Left lung (tissue), 14 donors: ENCODE measurements at places on chromosomes 7 and 10. TPM values are rescaled to one million over a fixed set of nuclear protein-coding genes. Genes with fewer than 3 reads are reported as not detected.

TAS2R40 gene
- polyA plus RNA-seq: not detected

- no peak for DNase-seq
Measured at GRCh38 chr7:128074336-128074735, 43.1 kb upstream of the LRRC4 start.

GRCh38 chr7:52691257-52691656 lies 344.2 kb upstream of the POM121L12 start:
- no peak for DNase-seq

GRCh38 chr7:108570146-108570755 lies 577 bp downstream of the DNAJB9 start:
- DNase-seq: peak; percentile 52

DNA sequence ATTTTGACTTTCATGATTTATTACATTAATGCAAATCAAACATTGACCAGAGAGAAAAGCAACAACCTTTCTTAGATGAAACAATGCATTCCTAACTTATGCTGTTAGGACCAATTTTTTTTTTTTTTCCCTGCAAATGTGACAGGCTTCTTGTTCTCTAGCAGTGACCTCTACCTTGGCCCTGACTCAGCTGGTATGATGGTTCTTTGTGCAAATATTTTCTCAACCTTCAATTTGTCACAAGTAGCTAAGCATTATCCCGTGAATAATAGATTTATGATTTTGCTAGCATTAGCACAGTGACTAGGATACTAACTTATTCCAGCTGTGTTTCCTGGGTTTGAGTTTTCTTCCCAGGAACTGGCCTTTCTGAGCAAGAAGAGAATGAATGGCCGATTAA lies 64.9 kb downstream of the PPP1R9A start:
- DNase-seq: no peak

GRCh38 chr7:104367926-104368325 lies 39.5 kb downstream of the LHFPL3 start:
- no peak for DNase-seq

PNLIP gene
- not detected for polyA plus RNA-seq

MSS51 gene
- 4.5 TPM for polyA plus RNA-seq

DNA sequence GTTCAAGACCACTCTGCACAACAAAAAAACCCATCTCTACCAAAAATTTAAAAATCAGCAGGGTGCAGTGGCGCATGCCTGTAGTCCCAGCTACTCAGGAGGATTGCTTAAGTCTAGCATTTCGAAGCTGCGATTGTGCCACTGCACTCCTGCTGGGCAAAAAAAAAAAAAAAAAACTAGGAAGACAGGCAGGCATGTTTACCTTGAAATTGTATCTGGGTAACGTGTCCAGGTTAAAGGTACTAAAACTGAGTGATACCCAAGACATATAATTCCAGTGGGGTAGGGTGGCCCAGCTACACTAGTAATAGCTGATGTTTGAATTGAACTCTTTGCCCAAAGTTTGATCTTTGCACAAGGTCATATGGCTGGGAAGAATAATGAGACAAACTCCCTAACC lies 16.2 kb downstream of the GHITM start:
- DNase-seq: no peak

GRCh38 chr10:43208147-43209073 lies 58.5 kb downstream of the RASGEF1A start:
- no peak for DNase-seq

DNA sequence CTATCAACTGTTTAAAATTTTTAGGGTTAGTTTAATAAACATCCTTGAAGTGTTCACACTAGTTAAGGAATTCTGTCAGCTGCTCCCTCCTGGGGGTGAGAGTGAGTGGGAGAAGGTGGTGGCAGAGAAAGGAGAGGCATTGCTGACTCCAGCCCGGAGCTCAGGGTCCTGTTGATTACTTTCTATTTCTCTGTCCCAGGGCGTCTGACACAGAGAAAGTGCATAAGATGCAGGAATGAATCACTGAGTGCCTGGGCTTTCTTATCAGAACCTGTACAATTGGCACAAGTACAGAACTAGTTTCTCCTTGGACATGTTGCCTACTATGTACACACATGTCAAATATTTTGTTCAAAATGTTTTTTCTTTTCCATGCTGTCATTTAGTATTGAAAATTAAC lies 410.8 kb upstream of the COBL start:
- no peak for DNase-seq

GRCh38 chr7:50628434-50629084 lies 63.4 kb upstream of the DDC start:
- DNase-seq: no peak

- no peak for DNase-seq
Measured at GRCh38 chr10:77548157-77548556, 89.5 kb downstream of the KCNMA1 start.

DNA sequence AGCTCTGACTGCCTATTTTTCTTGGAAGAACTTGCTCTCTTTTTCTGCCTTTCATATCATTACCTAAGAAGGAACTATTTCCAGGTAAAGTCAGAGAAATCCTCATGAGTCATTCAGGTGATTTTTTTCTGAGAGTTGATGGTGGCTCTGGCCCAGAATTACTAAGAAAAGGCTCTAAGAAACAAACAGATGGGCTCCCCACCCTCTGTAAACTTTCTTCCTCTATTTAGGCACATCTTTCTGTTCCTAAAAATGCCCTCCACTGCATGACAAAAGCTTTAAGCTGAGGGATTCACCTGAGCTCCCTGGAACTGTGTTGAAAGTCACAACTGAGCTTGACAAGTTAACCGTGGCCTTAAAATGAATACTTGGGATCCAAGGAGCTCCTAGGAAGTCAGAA lies 1.6 kb downstream of the OLAH start:
- DNase-seq: no peak

DNA sequence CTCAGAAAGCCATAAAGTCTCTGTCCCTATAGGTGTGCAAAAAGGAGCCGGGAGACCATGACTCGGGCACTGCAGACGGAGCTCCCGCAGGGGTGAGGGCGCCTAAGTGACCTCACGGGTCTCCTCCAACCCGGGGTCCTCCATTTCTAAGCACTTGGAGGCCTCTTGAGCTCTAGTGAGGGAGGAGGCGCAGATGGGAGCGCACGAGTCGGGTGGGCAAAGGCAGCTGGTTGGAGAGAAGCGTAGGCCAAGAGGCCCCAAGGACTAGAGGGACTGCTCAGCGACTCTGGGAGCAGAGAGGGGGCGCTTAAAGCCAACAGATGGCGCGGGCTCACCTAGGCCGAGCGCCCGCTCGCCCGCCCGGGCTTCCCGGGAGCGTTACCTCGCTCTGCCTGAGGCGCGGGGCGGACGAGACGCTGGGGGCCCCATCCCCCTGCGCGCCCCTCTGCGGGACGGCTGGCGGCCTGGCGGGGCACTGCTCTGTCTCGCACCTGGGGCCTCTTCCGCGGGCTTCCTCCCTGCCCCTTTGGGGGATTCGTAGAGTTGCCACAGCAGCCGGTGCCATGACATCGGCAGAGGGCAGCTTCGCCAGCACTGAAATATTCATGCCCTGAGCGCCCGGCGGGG lies 523 bp upstream of the CDH23 start:
- peak; percentile 74 for DNase-seq

DNA sequence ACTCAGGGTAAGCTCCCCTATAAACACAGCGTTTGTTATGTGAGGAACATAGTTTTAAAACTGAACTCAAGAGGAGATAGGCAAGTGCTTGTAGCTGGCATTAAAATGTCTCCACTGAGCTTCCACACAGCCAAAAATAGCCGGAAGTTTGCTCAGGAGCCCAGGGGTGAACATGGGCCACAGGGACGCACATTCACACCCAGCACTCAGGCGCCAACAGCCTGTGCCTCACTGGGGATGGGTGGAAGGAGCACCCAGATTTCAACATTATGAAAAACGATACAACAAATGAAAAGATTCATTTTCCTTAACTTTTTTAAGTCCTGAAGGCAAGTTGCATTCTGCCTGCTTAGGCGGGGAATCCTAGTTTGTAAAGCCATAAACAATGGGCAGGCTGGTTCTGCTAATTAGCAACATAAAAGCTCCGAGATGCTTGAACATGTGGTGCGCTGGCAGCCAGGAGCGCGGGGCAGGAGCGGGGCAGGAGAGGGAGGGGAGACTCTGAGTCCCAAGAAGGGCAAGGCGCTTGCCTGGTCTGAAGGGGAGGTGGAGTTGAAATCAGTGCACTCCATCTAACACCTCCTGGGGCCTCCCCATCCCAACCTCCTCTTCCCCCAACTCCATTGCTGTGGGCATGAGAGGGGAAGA lies 235.9 kb downstream of the COBL start:
- DNase-seq: no peak

- DNase-seq: no peak
Measured at GRCh38 chr7:84399661-84400060, 205.1 kb upstream of the SEMA3A start.

- DNase-seq: no peak
Measured at GRCh38 chr7:154841731-154842331, 161.1 kb downstream of the PAXIP1 start.

DNA sequence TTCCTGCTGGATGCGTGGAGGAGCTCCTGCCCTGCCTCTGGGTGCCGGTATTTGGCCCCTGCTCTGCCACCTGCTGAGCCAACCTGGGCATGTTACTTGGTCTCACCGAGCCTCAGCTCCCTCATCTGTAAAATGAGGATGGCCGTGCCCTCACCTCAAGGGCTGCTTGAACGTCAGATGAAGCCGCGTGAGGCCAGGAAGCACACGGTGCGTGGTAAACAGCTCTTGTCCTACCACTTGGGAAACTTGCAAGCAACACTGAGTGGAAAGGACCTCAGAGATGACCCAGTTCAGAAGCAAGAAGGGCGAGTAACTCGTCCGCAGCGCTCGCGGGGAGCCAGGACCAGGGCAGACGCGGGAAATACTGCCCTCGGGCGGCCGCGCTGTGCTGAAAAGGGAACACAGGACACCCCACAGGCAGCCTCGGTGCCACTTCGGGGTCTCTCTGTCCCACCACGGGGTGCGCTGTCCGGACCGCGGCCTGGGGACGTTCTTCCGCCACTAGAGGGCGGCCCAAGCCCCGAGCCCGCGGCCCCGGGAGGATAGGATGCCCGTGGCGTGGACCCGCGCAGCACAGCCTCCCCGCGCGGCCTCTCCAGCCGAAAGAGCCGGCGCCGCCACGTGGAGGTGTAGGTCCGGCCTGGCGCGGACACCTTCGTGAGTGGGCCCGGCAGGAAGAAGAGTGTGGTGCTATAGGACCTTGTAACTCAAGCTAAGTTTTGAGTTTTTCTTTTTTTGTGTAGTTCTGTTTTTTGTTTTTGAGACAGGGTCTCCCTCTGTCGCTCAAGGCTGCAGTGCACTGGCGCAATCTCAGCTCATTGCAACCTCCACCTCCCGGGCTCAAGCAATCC lies 94.1 kb downstream of the PRKAG2 start:
- DNase-seq: peak; percentile 80

- DNase-seq: no peak
Measured at GRCh38 chr10:43272030-43272429, 5.2 kb upstream of the RASGEF1A start.

SRRM3 gene
- 0.64 TPM for polyA plus RNA-seq

LRRC18 gene
- 2.1 TPM for polyA plus RNA-seq
